SW 1271 (cell line): ENCODE measurements at places on chromosomes 1 and 21.

DNA sequence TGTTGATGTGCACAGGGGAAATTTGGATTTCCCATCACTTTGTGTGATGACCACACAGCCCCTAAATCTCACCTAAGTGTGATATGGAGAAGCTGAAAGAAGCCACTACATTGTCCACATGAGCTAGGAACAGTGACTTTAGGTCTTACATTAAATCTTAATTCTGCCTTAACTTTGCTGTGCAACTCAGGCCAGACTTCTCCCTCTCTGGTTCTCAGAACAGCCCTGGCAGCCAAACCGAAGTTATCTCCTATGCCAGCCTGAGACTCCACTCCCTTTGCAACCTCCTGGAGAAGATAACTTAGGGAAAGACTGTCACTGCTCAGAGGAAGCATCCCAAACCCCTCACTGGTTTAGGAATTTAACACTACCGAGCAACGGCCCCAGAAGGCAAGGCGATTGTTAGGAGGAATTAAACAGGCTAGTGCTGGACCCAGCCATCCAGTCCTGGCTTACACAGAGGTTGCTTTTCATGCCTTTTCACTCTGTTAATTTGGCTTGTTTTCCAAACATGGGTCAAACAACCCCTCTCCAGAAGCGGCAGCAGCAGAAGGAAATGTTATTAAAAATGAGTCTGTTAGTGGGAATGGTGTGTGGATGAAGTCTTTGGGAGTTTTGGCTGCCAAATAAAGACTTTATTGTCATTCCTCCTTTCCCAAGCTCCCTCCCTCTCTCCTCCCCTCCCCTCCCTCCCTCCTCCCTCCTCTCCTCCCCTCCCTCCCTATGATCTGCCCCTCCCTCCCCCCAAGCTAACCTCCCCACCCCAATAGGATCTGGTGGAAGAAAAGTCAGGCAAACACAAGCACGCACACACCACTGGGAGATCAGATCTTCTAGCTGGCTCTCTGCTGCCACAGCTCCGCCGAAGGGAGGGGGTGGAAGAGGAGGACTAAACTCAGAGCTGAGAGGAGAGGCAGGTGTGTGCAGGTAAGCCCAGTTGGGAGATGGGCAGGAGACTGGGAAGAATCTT lies at the start of gene PRELP:
TSS of gene PRELP (plus strand) at position 795 of the 970 bp plus-strand sequence. CDS start 7,379 bp downstream, outside the sequence.
- no peak for DNase-seq

DNA sequence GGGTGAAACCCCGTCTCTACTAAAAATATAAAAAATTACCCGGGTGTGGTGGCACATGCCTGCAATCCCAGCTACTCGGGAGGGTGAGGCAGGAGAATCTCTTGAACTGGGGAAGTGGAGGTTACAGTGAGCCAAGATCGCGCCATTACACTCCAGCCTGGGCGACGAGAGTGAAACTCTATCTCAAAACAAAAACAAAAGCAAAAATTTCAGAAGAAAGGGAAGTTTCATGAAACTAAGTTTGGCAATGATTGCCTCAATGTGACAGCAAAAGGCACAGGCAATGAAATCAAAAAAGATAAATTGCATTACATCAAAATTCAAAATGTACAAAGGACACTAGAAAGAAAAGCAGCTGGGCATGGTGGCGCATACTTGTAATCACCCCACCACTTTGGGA lies 40.1 kb downstream of the BTF3L4 start:
- no peak for DNase-seq

DNA sequence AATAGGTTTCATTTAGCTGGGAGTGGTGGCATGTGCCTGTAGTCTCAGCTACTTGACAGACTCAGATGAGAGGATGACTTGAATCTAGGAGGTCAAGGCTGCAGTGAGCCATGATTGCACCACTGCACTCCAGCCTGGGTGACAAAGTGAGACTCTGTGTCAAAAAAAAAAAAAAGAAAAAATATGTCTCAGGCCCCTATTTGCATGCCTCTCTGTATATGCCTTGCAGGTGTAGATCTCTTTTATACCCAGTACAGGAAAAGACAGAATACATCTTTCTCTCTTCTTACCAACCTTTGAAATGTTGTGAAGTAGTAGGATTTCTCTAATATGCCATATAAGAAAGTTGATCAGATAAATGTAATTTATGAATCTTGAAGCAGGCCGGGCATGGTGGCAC lies 6.4 kb downstream of the CNR2 start:
- no peak for DNase-seq

DNA sequence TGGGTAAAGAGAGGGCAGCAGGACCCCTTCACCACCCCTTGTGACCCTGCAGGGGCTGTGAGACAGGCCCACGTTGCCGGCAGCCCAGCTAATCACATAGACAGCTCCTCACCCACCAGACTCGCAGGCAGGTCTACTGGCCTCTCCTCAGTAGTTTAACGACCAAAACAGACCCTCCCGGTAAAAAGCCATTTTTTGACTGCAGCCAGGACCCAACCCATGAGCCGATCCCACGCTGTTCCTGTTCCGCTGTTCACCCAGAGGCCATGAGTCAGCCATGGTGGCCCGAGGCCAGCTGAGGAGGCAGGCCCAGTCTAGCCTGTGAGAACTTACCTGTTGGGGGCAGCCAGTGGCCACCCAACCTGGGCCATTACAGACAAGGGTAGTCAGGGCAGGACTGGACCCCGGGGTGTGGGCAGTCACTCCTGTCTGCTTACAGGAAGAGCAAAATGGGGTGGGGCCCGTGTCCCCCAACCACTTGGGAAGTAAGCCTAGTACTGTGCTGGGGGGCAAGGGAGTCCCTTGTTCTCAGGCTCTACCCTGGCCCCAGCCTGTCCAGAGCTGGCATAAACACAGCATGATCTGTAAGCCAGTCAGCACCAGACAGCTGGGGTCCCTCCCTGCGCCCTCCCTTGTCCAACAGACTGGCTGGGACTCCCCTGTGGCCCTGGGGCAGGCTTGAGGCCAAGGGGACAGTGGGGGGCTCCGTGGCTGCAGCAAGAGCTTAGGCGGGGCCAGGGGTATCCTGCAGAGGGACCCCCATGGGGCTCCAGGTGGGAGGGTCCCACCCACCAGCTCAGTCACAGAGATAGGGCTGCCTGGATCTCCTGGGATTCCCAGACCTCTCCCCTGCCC lies 61.9 kb downstream of the WNT9A start:
- DNase-seq, result no peak

DNA sequence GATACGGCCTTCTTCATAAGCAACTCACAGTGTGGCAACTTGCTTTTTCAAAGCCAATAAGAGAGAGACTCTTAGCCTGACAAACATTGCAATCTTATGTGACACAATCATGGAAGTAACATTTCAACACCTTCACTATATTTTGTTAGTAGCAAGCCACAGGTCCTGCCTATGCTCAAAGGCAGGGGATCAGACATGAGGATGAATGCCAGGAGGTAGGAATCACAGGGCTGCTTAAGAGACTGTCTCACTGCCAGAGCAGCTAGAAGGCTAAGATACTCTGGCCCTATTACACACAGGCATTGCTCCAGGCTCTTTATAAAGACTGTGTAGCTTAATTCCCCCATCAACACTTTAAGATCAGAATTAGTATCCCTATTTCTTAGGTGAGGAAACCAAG lies 236.2 kb upstream of the KAZN start:
- DNase-seq, result no peak

DNA sequence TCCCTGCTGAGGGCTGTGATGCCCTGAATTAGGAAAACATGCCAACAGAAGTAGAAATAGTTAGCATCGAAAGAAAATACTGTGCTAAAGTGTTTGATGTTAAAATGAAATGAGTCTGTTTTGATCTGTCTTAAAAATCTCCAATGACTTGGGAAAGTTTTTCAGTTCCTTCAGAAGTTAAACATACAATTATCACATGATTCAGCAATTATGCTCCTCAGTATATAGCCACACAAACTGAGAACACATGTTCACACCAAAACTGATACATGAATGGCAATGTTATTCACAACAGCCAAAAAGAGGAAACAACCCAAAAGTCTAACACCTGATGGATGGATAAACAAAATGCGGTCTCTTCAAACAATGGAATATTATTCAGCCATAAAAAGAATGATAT lies 130.6 kb downstream of the PTPN14 start:
- DNase-seq, result no peak

GRCh38 chr1:38101037-38101785 lies 54.6 kb upstream of the POU3F1 start:
- no peak for DNase-seq

GRCh38 chr1:61498342-61498741 lies 226.6 kb downstream of the TM2D1 start:
- no peak for DNase-seq

DNA sequence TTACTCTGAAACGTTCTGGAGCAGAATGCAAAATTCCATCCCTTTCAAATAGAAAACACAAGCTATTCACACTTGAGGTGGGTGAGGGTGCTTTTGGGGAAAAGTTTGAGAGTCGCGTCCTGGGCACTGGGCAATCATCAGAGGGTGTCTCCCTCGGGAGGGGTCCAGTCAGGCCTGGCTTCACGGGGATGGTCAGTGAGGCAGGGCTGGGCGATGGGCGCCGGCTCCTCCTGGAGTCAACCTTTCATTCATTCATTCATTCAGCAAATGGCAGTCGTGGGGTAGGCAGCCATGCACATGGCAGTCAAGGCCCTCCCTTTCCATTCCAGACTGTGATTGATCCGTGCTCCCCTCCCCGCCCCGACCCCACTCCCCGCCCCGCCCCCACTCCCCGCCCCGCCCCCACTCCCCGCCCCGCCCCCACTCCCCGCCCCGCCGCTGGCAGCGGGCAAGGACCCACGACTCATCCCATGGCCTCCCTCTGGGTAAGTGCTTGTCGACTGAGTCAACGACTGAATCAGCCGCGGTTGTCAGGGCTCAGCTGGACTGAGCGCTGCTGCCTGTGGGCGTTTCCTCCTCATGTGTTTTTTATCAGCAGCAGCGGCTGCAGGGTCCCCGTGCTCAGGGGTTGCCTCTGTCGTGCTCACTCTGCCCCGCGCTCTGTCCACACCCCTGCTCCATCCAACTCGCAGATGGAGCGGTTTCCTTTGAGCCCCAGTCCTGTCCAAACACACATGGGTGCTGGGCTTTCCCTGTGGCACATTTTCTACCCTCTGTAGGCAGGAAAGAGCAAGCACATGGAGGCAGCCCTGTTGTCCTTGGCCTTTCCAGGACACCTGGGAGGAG lies 12.5 kb upstream of the SPSB1 start:
- DNase-seq, result peak; percentile 81

- no peak for DNase-seq
Measured at GRCh38 chr1:110035236-110035752, 870 bp downstream of the STRIP1 start.

GRCh38 chr1:184836141-184836540 lies 81.5 kb upstream of the EDEM3 start:
- DNase-seq, result no peak

GRCh38 chr1:76867342-76868130 lies at the start of gene ST6GALNAC5:
TSS of gene ST6GALNAC5 (plus strand) at chr1:76867480.
- no peak for DNase-seq

GRCh38 chr1:162930976-162931560 lies 70.1 kb upstream of the CCDC190 start:
- DNase-seq, result no peak

DNA sequence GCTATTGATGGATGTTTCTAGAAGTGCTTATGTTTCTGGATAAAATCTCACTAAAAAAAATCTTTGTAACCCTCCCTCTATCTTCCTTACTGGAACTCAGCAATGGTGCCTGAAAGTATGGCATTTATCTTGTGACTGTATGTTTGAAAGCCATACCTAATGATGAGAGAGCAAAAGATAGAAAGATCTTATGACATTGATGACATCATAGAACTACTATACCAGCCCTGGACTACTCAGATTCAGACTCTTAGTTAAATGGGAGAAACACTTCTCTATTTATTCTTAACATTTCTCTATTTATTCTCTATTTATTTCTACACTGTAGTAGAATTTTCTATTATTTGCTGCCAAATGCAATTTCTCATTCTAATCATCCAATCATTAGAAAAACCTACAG lies 32.7 kb upstream of the SYCP1 start:
- DNase-seq, result no peak

- DNase-seq, result no peak
Measured at GRCh38 chr1:160993544-160994193, 27.3 kb downstream of the F11R start.

GRCh38 chr21:25396135-25396711 lies 211.1 kb downstream of the MRPL39 start:
- no peak for DNase-seq

DNA sequence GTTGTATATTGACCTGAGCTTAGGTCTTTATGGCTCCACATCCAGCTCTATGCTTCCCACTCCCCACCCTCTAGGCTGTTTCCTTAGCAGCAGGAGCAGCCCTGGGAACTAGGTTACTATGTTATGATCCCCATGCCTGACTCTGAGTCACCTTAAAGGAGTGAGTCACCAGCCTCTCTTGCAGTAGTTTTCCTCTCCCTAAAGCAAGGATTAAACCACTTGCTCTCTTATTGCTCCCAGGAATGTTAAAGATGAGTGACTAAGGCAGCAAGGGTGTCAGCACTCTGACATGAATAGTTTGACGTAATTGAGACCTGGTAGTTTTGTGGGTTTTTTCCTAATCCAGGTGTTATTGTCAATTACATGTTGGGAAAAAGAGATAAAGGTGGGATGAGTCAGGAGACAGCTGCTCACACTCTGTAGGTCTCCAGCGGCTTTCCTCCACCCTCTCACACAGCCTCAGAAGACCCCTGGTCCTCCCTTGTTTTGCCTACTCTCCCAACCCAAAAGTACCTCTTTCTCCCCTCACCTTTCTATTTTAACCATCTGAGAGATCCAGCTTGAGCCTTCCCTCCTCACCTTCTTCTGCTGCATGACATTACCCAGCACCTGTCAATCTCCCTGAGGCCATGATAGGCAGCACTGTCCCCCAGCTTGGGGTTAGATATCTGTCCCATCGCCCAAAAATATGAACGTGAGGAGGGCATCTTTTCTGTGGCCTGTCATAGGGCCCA lies 369.1 kb upstream of the VAMP3 start:
- DNase-seq, result peak; percentile 89

DNA sequence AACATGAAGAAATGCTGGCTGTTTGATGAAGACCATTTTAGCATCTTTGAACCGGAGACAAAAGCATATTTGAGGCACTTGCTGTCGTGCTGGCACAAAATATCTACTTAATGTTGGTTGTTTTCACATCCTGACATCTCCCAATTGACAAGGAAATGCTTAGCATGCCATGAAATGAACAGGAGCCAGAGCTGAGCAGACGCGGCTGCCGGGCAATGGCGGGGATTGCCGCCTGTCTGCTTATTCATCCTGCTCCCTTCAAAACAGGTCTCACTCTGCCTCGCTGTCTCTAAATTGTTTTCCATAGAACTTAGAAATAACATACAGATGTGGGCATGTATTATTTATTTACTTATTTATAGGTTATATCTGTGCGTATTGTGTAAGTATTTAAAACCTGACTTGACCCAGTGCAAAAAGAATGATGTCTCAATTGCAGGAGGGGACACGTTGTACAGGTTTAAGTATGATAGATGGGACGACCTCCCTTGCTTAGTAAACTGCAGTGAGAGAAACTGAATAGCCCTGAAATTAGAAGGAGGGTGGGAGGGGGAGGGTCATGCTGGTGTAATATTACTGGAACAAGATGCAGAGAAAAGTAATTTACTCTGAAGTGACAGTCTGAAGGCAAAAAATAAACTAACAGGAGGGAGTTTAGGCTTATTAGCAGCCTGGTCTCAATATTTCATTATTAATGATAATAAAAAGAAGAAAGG lies 590.4 kb upstream of the PLXNA2 start:
- no peak for DNase-seq

GRCh38 chr1:68178821-68179490 lies 53.4 kb downstream of the WLS start:
- DNase-seq, result no peak

GRCh38 chr1:22983944-22984343 lies 11.3 kb upstream of the LACTBL1 start:
- no peak for DNase-seq

GRCh38 chr1:66298464-66298863 lies 235.5 kb upstream of the SGIP1 start:
- no peak for DNase-seq

- DNase-seq, result no peak
Measured at GRCh38 chr1:25065795-25066238, 135.7 kb upstream of the RUNX3 start.
